NCI-H82 (cell line): ENCODE measurements at places on chromosomes 1 and 21.

DNA sequence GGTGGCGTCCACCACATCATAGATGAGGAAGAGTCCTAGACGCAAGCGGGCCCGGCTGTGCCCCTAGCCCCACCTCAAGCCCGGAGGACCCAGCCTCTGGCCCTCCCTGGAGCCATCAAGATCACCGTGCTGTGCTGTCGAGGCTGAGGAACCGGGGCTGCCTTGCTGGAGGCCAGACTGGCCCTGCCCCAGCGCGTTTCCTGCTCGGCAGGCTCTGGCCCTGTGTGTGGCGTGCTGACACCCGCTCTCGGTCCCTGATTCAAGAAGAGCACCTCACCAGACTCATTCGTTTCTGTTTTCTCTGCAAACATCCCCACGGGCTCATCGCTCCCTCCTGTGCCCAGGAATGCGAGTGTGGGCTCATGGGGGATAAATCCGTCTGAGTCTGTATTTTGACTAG lies 51.1 kb downstream of the GLIS1 start:
- no peak for DNase-seq

DNA sequence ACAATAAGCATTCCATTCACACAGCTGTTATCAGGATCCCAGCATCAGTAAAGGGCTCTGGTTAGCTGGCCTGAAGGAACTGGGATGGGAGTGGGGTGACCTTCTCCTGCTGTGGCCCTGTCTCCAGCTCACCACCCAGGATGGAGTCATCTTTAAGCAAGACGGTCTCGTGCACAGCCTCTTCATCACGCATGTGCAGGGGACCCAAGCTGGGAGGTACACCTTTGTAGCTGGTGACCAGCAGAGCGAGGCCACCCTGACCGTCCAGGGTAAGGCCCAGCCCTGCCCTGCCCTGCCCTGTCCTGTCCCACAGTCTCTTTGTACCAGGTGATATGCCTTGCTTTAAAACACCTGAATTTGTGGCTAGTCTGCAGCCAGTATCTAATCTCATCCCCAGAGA lies 24.3 kb downstream of the IGFN1 start:
- DNase-seq: no peak

DNA sequence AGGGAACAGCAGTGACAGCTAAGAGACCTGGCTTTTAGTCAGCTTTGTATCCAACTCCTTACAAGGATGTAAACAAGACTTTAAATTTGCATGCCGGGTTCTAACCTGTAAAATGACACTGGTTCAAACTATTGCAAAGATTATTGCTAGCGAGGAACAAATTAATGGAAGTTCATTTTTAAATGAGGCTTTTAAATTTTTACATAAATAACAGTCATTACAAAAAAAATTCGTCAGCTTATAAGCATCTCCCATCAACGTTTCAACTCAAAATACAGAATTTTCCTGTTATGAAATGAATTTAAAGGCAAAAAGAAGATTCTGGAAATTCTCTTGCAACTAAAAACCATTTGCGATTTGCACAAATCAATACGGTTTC lies 668 bp downstream of the KIF14 start:
- DNase-seq: no peak

GRCh38 chr1:33168556-33169289 lies 13.1 kb downstream of the TRIM62 start:
- DNase-seq: no peak

DNA sequence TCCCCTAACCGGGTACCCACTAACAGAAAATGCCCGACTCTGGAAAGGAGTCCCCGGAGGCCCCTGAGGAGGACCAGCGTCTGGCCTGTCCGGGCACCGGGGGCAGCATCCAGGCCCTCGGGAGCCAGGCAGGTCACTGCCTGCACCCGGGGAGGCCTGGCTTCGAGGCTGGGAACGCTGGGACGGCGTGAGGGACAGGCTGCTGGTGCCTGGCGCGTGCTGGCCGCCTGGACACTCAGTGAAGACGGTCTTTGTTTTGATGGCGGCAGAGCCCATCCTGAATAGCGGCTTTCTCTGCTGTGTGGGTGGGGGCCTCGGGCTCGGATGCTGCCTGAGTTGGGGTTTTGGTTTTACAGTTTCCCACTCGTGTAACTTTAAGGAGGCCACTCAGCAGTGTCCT lies 37.6 kb downstream of the PRKCZ start:
- DNase-seq: no peak
